Left lung (tissue), 14 donors: ENCODE measurements at places on chromosomes 4 and X. TPM values are rescaled to one million over a fixed set of nuclear protein-coding genes. Genes with fewer than 3 reads are reported as not detected.

DNA sequence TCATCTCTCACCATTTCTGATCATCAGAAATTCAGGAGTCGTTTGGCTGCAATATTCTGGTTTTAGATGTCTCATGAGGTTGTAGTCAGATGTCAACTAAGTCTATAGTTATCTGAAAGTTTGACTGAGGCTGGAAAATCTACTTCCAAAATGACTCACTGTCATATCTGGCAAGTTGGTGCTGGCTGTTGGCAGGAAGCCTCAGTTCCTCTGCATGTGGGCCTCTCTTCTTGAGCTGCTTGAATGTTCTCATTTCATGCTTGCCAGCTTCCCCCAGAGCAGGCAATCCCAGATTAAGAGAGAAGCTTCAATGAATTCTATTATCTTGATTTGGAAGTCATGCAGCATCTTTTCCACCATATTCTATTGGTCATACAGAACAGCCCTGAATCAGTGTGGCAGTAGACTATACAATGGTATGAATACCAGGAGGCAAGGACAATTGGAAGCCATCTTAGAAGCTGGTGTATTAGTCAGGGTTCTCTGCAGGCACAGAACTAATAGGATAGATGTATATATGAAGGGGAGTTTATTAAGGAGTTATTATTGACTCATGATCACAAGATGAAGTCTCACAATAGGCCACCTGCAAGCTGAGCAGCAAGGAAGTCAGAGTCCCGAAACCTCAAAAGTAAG, 46.8 kb upstream of the ELF2 start:
- no peak for DNase-seq
- H3K27ac ChIP-seq, result no peak overlapping the region
- no peak overlapping the region for H3K4me3 ChIP-seq
- H3K27me3 ChIP-seq, result no peaks in the 10 kb centered on the region
- no peaks in the 10 kb centered on the region for H3K4me1 ChIP-seq

- H3K4me1 ChIP-seq, result peaks cover 5% of the 10 kb centered on the region
- H3K27me3 ChIP-seq, result no peaks in the 10 kb centered on the region
- no peak overlapping the region for H3K27ac ChIP-seq
- H3K4me3 ChIP-seq, result no peak overlapping the region
- H3K36me3 ChIP-seq, result peaks cover 8% of the 10 kb centered on the region
- no peak for DNase-seq
Observed at GRCh38 chr4:8009097-8009496, 69.4 kb upstream of the AFAP1 start.

DNA sequence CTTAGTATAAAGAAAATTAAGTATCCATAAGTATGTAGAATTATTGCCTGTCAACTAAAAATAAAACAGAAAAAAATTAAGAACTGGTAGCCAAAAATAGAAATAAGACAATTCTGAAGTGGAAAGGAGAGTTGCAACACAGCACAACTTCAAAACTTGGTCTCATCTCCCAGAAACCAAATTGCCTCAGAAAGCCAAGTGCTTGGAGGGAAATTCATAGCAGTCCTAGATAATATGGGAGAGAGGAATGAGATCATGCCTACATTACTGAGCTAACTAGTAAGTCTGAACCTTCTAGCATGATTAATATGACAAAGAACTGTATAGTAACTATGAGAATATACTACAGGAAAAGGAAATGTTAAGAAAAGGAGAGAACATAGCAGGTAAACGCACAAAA, 256.5 kb downstream of the LDB2 start:
- H3K4me3 ChIP-seq, result no peak overlapping the region
- H3K36me3 ChIP-seq, result no peaks in the 10 kb centered on the region
- no peaks in the 10 kb centered on the region for H3K4me1 ChIP-seq
- no peaks in the 10 kb centered on the region for H3K27me3 ChIP-seq

GRCh38 chrX:1727531-1728027, 112.7 kb downstream of the ASMT start:
- no peak for DNase-seq
- H3K4me3 ChIP-seq, result no peak overlapping the region
- H3K27me3 ChIP-seq, result no peaks in the 10 kb centered on the region
- no peaks in the 10 kb centered on the region for H3K4me1 ChIP-seq
- H3K36me3 ChIP-seq, result no peaks in the 10 kb centered on the region

The NAP1L5 gene
- total RNA-seq, result 3.2 TPM

DNA sequence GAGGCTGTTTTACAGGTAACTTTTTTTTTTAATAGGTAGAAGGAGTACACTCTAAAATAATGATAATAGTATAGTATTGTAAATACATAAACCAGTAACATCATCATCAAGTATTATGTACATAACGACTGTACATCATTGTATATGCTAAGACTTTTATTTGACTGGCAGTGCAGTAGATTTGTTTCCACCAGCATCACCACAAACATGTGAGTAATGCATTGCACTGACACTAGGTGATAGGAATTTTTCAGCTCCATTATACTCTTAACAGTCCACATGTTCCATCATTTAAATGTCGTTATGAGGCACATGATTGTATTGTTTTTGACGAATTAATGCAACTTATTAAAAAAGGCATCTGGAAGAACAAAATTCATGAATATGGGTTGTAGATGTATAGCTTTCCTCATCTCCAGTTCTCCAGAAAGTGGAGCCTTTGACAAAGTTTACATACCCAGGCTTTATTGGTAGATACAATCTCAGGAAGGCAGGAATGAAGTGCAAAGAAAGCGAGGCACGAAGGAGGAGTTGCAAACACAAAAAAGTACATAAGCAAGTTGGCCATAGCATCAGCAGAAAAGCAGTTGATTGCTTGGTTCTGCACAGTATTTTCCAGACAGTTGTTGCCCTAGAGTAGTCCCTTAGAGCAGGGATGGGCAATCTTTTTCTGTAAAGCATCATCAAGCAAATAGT, 336.9 kb upstream of the NR3C2 start:
- H3K27ac ChIP-seq, result no peak overlapping the region
- no peaks in the 10 kb centered on the region for H3K4me1 ChIP-seq
- H3K27me3 ChIP-seq, result no peaks in the 10 kb centered on the region
- no peak overlapping the region for H3K4me3 ChIP-seq
- no peak for DNase-seq
- no peaks in the 10 kb centered on the region for H3K36me3 ChIP-seq

The MEPE gene
- not detected for total RNA-seq

DNA sequence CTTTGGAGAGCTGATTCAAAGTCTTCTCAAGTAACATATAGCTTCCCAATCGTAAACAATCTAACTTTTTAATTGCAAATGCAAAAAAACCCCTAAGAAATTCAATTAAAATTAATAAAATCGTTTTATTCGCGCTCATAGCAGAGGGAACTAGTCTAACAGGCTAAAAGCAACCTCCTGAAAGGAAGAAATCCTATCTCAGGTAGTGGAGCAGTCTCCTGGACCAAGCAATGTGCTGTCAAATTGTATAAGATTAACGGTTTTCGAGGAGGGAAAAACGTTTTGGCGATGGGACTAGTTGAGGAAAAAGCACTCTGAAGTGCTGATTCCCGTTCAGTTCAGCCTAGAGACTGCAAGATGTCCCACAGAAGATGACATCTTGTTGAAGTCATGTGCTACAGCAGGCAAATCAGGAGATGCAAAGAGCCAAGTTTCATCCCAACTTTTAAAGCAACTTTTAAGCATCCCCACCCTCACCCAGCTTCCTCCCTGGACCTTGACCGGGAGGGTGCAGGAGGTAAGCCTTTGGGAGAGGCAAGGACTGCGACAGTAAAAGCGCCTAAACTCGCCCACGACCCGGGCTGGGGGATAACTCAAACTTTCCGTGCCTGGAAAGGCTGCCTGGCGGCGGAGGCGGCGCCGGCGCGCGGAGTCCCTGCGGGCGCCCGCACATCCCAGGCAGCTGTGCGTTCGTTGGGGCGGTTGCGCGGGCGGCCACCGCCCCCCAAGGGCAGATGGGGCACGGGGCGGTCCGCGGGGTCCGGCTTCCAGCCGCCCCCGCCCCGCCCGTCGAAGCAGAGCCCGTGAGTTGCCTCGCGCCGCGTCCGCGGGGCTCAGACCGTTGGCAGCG, 784 bp downstream of the MAP7D3 start:
- peak overlapping the region; percentile 54 for H3K4me3 ChIP-seq
- no peaks in the 10 kb centered on the region for H3K4me1 ChIP-seq
- no peaks in the 10 kb centered on the region for H3K36me3 ChIP-seq
- peaks cover 8% of the 10 kb centered on the region for H3K27me3 ChIP-seq
- no peak for DNase-seq

- H3K36me3 ChIP-seq, result no peaks in the 10 kb centered on the region
- no peak overlapping the region for H3K27ac ChIP-seq
- no peak overlapping the region for H3K4me3 ChIP-seq
- H3K27me3 ChIP-seq, result no peaks in the 10 kb centered on the region
Observed at GRCh38 chr4:53185869-53186585, 179.8 kb downstream of the SCFD2 start.

- no peak for DNase-seq
- no peak overlapping the region for H3K4me3 ChIP-seq
- no peaks in the 10 kb centered on the region for H3K4me1 ChIP-seq
- no peaks in the 10 kb centered on the region for H3K36me3 ChIP-seq
- no peaks in the 10 kb centered on the region for H3K27me3 ChIP-seq
- H3K27ac ChIP-seq, result no peak overlapping the region
Observed at GRCh38 chr4:105327956-105328355, 145.9 kb downstream of the PPA2 start.

The DCX gene
- total RNA-seq, result not detected

GRCh38 chrX:25158635-25159034, 142.9 kb upstream of the ARX start:
- no peaks in the 10 kb centered on the region for H3K36me3 ChIP-seq
- DNase-seq, result no peak
- no peak overlapping the region for H3K4me3 ChIP-seq
- no peaks in the 10 kb centered on the region for H3K4me1 ChIP-seq
- peaks cover 2% of the 10 kb centered on the region for H3K27me3 ChIP-seq

DNA sequence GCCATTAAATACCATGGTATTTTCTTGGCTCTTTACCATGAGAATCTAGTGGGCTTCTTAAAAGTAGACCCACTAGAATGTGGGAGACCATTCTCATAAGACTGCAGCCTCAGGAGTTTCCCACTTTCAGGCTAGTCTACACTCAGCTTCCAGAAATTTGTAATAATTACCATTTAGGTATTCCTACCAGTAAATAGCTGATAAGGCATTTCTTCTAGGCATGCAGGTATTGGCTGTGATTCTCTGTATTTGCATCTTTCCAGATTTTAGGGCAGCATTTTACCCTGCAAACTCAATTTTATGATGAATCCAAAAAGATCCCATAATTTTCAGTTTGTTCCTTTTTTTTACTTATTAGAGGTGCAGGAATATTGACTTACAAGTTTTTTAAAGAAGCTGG, 496.6 kb downstream of the TRAM1L1 start:
- no peak overlapping the region for H3K27ac ChIP-seq
- no peak for DNase-seq
- no peak overlapping the region for H3K4me3 ChIP-seq
- no peaks in the 10 kb centered on the region for H3K4me1 ChIP-seq

- no peak for DNase-seq
- no peaks in the 10 kb centered on the region for H3K36me3 ChIP-seq
- no peaks in the 10 kb centered on the region for H3K27me3 ChIP-seq
- H3K4me3 ChIP-seq, result no peak overlapping the region
- no peak overlapping the region for H3K27ac ChIP-seq
Observed at GRCh38 chrX:84415140-84415539, 87.1 kb downstream of the HDX start.

The TASL gene
- 6.2 TPM for total RNA-seq

GRCh38 chr4:40685300-40685699, 55.6 kb upstream of the RBM47 start:
- no peaks in the 10 kb centered on the region for H3K27me3 ChIP-seq
- H3K4me3 ChIP-seq, result no peak overlapping the region
- no peak overlapping the region for H3K27ac ChIP-seq
- no peaks in the 10 kb centered on the region for H3K36me3 ChIP-seq
- H3K4me1 ChIP-seq, result peaks cover 10% of the 10 kb centered on the region

- DNase-seq, result no peak
- H3K4me1 ChIP-seq, result no peaks in the 10 kb centered on the region
- no peaks in the 10 kb centered on the region for H3K27me3 ChIP-seq
- H3K4me3 ChIP-seq, result no peak overlapping the region
Observed at GRCh38 chr4:8547912-8548730, 32.1 kb upstream of the GPR78 start.

- no peak for DNase-seq
- no peaks in the 10 kb centered on the region for H3K36me3 ChIP-seq
- H3K27ac ChIP-seq, result no peak overlapping the region
- H3K4me1 ChIP-seq, result no peaks in the 10 kb centered on the region
- no peak overlapping the region for H3K4me3 ChIP-seq
Observed at GRCh38 chrX:153441981-153442380, 3.9 kb downstream of the TREX2 start.

DNA sequence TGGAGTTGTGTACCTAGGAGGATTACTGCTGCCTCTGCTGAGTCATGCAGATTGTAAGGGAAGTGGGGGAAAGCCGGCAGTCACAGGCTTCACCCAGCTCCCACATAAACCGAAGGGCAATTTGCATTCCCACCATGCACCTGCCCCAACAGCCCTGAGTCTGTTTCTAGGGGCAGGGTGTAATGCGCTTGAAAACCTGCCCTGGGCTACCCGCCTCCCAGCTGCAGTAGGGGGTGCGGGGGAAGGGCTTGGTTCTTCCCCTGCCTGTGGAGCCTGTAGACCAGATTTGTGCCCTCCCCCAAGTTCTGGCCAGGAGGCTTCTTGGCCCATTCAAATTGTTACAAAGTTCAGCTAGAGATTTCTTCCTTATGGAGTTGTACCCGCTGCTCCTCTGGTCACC, 269.2 kb upstream of the DDX53 start:
- no peaks in the 10 kb centered on the region for H3K4me1 ChIP-seq
- no peak for DNase-seq
- no peaks in the 10 kb centered on the region for H3K27me3 ChIP-seq
- H3K27ac ChIP-seq, result no peak overlapping the region
- H3K4me3 ChIP-seq, result no peak overlapping the region

The SPANXN5 gene
- not detected for total RNA-seq

- H3K4me3 ChIP-seq, result no peak overlapping the region
- no peaks in the 10 kb centered on the region for H3K27me3 ChIP-seq
- peaks cover 22% of the 10 kb centered on the region for H3K4me1 ChIP-seq
- no peak overlapping the region for H3K27ac ChIP-seq
- no peaks in the 10 kb centered on the region for H3K36me3 ChIP-seq
Observed at GRCh38 chr4:39522068-39522467, 5.2 kb downstream of the UGDH start.

GRCh38 chr4:62209757-62210485, 1009.8 kb downstream of the ADGRL3 start:
- no peaks in the 10 kb centered on the region for H3K4me1 ChIP-seq
- no peaks in the 10 kb centered on the region for H3K36me3 ChIP-seq
- no peak overlapping the region for H3K27ac ChIP-seq

The SYN1 gene
- 1.0 TPM for total RNA-seq

The CCDC160 gene
- 0.50 TPM for total RNA-seq

The TMSB15C gene
- total RNA-seq, result 2.8 TPM

- H3K27me3 ChIP-seq, result no peaks in the 10 kb centered on the region
- DNase-seq, result no peak
- no peak overlapping the region for H3K4me3 ChIP-seq
- no peaks in the 10 kb centered on the region for H3K36me3 ChIP-seq
Observed at GRCh38 chr4:67436742-67437141, 108.6 kb downstream of the CENPC start.

GRCh38 chrX:23815376-23815775, 32.4 kb downstream of the SAT1 start:
- peaks cover 11% of the 10 kb centered on the region for H3K4me1 ChIP-seq
- H3K27me3 ChIP-seq, result no peaks in the 10 kb centered on the region
- no peak overlapping the region for H3K4me3 ChIP-seq
- no peaks in the 10 kb centered on the region for H3K36me3 ChIP-seq
- no peak for DNase-seq
- no peak overlapping the region for H3K27ac ChIP-seq
